ENCODE measurements at places on chromosomes 5 and 9. TPM values are rescaled to one million over a fixed set of nuclear protein-coding genes. Genes with fewer than 3 reads are reported as not detected.

DNA sequence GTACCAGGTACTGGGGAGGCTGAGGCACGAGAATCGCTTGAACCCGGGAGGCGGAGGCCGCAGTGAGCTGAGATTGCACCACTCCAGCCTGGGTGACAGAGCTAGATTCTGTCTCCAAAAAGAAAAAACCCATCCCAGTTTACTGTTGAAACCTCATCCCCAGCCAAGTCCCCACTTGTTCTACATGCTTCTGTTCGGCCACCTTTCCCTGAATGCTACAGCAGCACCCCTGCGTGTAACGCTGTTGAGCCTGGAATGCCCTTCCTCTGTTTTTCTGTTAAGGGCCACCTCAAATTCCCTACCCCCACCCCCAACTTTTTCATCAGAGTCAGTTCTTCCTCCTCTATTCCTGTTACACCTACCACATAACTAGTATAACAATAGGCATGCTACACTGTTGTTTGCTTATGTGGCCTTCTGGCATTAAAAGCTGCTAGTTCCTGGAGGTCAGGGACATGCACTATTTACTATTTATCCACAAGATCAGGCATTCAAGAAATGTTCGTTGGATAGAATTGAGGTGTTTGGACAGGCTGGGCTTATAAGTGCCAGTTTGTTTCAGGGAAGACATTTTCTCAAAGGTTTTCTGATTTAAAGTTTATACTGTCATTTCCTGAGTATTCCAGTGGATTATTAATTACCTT, 47.1 kb upstream of the C5orf47 start:
- no peak for DNase-seq

DNA sequence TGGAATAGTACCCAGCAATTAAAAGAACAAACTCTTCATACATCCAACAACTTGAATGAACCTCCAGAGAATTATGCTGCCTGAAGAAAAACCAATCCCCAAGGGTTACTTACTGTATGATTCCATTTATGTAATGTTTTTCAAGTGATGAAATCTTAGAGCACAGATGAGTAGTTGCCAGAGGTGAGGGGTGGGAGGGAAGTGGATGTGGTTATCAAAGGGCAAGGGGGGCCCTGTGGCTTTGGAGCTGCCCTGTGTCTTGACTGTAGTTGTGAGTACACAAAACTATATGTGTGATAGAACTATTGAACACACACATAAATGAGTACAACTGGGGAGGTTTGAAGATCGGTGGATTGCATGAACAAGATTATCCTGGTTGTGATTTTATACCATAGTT, 115.8 kb upstream of the SLC25A48 start:
- DNase-seq = no peak

The PCDHA8 gene
- total RNA-seq = not detected

The SPOCK1 gene
- total RNA-seq = 22.7 TPM

DNA sequence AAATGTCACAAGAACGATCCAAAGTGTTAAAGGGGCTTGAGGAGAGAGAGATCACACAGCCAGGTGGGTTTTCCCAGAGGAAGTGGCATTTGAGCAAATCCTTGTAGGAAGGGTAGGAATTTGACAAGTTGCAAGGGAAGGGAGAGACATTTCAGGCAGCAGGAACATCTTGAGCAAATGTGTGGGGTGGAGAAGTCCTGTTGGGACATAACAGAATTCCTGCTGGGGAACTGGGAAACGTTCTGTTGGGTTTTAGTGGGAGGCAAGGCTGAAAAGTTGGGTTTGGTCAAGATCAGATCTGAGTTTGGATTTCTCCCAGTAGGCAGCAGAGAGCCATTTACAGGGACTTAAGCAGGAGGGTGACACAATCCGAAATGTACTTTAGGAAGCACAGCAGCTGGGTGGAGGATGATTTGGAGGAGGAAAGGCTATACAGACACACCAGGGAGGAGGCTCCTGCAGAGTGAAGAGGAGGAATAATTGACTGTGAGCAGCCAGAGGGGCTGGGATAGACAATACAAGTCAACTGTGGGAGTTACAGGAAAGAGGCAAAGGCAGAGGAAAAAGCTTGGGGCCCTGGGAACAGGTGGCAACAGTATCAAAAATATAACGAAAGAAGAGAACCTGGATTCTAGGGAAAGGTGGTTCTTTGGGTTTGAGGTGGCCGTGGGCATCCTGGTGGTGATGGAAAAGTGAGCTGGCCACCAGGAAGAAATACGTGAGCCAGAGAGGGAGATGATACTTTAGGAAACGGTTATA, 3.1 kb upstream of the ZSWIM6 start:
- DNase-seq = no peak

The KLF9 gene
- total RNA-seq = 41.5 TPM

The LHX6 gene
- 3.9 TPM for total RNA-seq

DNA sequence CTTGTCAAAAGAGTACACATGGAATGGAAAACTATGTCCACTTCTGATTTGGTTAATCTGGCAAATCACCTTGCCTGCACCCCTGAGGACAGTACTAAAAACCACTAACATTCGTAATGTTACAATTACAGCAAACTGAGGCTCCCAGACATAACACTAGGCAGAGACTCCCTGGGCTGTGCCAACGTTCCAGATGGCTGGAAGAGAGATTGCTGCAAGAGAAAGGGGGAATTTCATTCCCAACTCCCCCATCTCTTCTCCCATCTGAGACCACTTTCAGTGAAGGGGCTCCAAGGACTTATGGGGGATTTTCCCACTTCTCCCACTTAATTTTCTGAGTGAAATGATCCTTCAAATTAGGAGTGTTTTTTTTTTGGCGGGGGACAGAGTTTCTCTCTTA, 11.3 kb downstream of the OR1J1 start:
- DNase-seq = no peak

GRCh38 chr5:88396751-88397281, 128.2 kb upstream of the TMEM161B start:
- DNase-seq = no peak

- no peak for DNase-seq
Observed at GRCh38 chr5:135604056-135604455, 25.3 kb upstream of the CXCL14 start.

- no peak for DNase-seq
Observed at GRCh38 chr9:1768561-1768960, 246.6 kb upstream of the SMARCA2 start.

GRCh38 chr9:6123416-6123815, 92.2 kb upstream of the IL33 start:
- DNase-seq = no peak

The ZCCHC10 gene
- 16.2 TPM for total RNA-seq

DNA sequence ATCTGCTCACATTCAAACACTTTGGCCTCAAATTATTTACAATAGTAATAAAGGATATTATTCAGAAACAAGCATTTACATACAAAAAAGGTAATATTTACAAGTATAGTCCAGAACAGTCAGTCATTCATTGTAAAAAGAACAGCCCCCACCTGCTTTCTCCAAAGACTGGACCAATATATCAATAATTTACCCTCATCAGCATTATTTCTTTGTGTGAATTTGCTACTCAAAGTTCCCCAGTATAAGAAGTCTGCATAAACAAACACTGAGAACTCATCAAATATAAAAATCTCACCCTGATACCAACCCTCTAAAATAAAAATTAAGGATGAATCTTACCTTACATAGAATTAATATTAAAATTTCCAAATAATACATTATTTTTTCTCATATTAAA, 267.8 kb upstream of the POU5F2 start:
- no peak for DNase-seq

DNA sequence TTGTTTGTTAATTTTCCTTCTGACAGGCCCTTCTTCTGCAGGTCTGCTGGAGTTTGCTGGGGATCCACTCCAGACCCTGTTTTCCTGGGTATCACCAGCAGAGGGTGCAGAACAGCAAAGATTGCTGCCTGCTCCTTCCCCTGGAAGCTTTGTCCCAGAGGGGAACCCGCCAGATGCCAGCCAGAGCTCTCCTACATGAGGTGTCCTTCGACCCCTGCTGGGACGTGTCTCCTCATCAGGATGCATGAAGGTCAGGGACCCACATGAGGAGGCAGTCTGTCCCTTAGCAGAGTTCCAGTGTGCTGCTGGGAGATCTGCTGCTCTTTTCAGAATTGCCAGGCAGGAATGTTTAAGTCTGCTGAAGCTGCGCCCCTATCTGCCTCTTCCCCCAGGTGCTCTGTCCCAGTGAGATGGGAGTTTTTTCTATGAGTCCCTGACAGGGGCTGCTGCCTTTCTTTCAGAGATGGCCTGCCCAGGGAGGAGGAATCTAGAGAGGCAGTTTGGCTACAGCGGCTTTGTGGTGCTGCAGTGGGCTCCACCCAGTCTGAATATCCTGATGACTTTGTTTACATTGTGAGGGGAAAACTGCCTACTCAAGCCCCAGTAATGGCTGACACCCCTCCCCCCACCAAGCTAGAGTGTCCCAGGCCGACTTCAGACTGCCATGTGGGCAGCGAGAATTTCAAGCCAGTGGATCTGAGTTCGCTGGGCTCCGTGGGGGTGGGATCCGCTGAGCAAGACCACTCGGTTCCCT, 772.0 kb upstream of the FAM174A start:
- no peak for DNase-seq

DNA sequence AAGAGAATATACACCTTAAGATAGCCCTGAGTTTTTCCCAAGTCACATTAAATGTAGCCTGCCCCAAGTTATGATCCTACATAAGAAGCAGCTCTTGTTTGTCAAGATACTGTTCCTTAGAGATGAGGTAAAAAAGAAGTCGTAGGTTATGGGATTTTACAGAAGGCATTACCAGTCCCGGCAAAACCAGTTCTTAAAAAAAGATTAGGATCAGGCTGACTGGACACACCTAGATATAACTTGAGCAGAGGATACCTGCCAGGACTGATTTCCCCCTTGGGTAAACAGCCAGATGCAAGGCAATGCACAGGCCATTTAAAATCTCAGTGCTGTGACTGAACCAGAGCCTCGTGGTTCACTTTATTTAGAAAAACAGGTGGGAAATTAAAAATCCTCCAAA, 14.1 kb upstream of the SEMA5A start:
- DNase-seq = no peak

Data from heart right ventricle (tissue), 16 donors.